ENCODE measurements at places on chromosomes 4 and X.

DNA sequence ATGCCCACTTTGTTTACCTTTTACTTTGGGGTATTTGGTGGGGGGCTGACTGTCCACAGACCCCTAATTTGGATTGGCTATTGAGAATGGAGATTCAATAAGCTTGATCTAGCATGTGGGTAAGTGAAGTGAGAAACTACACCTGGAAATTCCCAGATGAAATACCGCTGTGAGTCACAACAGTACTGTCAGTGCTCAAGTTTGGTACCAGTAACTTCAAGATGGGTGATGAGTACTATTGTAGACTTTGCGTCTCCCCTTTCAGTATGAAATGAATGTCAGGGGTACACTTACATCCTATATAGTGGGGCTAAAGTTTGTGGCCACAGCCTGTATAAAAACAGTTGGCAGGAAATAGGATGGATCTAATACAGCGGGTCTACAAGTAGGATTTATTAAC is 33.3 kb downstream of the HMGN5 start:
- no peak for DNase-seq

DNA sequence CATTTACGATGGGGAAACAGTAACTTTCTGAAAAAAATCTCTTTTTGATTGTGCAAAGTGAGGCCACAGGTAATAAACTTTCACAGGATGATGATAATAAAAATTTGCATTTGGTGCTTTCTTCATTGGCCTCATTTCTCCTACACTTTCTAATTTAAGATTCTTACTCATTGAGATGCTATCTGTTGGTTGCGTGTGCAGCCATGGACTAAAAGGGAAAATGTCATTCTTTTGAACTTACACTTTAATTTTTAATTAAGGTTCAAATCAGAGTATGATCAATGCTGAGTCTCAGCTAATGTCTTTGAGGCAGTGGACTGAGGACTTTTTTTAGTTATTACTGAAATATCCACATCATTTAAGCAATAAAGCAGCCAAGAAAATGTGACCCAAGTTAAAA is 87.6 kb downstream of the SEL1L3 start:
- no peak for DNase-seq

DNA sequence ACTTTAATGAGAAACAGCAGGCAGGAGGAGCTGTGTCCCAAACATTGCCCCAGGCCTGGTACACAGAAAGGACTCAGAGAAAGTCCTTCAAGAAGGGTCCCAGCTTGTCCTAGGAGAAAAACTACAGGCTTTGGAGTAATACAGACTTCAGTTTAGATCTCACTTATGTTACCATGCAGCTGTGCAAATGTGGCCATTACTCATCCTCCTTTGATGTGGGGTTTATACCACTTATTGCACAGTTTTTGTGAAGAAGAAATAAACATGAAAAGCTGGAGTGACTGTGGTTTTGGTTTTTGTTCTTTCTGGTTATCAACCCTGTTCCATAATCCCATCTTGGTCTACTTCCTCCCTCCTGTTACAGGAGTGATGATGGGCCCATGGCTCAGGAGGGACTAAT is 8.1 kb upstream of the CYTL1 start:
- DNase-seq, result no peak

GRCh38 chrX:7083468-7084396 is 63.8 kb upstream of the STS start:
- no peak for DNase-seq

- no peak for DNase-seq
Measured at GRCh38 chrX:10831716-10832502, 211.5 kb upstream of the MID1 start.

- DNase-seq, result no peak
Measured at GRCh38 chrX:126551306-126551705, 1.3 kb downstream of the DCAF12L1 start.

GRCh38 chrX:48919360-48919841 is 577 bp upstream of the PIM2 start:
- DNase-seq, result peak; percentile 45

DNA sequence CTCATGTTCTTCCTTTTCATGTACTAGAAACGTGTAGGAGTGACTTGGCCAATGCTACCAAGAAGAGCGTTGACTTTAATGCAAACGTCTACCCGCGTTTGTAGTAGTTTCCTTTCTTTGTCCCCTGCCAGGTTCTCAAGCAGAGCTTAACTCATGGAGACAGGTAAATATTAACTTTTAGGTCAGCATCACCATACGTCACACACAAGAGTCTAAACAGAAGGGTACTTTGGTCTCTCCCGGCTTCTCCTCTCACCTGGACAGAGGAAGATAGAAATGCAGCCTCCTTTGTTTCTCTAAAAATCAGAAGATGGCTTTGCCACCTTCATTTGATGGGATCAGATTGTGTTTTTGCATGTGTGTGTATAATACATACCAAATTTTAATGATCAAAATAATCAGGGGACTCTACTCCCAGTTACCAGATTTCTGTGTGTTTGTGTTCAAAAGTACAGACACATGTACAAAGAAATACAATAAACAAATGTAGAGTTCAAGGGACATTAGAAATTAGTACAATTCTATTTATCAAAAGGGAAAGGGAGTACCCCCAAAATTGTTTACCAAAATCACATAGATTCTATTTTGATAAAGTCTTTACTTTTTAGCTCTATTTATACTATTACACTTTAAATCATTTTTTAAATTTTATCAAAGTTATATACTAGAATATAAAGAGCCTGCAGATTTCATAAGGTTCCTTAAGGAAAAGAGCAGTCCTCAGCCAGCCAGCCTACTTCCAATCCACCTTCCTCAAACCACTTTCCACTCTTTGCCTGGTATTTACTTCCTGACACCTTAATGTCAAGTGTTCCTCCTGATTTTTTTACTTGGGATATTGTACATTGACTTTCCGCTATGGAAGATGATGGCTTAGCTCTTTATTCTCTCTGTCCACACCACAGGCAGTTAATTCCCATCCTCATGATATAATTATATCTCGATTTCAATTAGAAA is 195.5 kb downstream of the RELL1 start:
- DNase-seq, result no peak

DNA sequence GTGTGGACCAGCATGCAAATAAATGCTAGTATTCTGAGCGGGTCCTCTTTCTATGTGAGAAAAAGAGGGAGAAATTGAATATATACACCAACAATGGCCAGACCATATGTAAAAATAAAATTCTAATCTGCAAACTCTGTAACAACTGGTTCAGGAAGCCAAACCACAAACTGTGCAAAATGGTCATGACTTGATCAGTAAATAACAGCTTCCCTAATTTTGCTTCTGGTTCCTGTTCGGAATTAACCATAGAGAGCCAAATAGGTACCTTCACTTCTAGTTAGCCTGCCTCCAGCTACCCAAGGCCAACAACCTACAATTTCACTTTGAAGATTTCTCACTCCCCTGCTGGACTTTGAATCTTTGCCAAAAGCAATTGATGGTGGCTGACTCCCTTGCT is 1313.2 kb downstream of the ADGRL3 start:
- DNase-seq, result no peak

- DNase-seq, result no peak
Measured at GRCh38 chr4:86688026-86688425, 93.9 kb downstream of the PTPN13 start.

DNA sequence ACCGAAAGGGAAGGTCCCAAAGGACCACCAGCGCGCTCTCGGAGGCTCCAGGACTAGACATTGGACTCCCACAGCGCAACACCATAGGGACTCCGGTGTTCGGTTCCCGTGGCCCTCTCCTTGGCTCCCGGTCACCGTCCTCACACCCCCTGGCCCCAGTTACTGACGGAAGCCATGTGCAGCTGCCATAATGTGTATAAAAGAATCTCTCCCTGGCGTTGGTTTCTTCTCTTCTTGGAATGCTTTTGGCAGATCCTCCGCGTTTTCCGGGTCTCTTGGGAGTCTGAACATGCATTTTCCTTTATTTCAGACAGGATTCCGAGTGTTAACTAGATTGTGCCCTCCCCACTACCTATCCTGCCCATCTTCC is 69.8 kb downstream of the FBXO8 start:
- no peak for DNase-seq

DNA sequence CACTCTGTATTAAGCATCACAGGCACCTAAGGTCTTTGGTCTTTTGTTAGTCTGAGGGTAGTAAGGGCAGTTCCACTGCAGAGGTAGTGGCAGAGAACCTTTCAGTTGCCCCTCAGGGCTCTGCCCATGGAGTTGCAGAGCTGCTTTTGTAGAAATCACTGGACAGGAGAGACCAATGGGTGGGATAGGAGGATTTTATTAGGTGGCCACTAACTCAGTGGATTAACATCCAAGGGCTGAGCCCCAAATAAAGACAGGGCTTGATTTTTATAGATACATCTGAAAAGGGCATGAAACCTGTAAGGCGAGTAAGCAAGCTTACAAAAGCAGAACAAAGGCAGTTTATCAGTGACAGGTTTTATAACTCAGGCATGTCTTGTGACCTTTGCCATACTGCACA is 1035.4 kb downstream of the SH3BGRL start:
- DNase-seq, result no peak

DNA sequence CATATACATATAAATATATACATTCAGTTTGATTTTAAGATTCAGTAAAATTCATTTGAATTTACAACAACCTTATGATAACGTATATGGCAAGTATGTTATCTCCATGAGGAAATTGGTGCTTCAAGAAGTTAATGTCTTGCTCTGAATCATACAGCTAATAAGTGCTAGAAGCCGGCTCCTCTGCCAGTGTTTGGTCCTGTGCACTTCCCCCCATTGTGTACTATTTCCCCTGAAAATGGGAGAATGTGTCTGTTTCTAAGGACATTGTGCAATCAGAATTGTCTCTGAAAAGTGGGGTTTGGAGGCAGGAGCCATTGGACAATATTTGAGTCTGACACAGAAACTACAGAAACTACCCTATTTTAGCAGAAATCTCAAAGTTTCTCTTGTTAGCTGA is 135.9 kb downstream of the CPE start:
- no peak for DNase-seq

DNA sequence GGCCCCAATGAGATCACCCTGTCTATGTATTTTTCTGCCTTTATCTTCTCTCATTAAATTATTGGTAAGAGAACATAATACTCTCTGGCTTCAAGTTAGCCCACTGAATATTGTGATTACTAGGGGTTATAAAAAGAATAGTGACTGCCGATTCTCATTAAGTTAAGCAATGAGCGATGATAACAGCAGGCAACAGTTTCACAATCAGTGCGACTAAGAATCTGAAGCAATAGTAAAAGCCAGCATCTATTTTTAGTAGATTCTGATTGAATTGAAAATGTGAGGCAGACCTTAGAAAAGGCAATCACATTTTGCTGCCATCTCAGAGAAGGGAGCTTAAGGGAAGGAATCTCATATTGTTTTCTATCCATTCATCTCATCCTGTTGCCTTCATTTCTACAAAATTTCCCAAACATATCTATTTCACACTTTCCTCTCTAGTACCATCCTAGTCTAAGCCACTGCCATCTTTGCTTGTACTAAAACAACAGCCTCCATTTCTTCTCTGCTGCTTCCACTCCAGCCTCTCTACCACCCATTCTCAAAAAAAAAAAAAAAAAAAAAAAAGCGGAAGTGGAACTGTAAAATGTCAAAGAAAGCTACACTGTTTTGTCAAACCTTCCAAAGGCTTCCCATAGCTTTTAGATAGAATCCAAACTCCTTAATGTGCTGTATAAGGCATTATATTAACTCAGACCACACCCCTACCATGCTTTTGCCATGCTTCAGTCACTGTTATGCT is 17.4 kb downstream of the GABRA4 start:
- no peak for DNase-seq

DNA sequence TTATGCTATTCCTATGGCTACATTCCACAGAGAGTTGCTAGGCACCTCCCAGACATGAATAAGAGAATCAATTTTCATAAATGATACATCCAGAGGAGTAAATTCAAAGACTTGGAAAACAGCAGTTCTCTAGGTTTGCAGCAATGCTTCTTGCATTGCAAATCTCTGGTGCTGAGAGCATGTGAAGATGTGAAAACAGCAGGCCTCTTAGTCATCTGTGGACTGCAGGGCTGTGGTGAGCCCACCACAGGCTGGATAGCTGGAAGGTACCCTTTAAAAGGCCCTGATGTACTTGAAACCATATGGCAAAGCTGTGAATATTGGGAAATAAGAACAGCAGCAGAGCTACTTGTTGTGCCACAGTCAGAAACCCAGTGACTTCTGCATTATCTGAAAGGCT is 2135.9 kb downstream of the ARAP2 start:
- no peak for DNase-seq

- DNase-seq, result no peak
Measured at GRCh38 chr4:131063878-131064277, 1967.9 kb downstream of the C4orf33 start.

- no peak for DNase-seq
Measured at GRCh38 chr4:173343832-173344397, 9.8 kb upstream of the HMGB2 start.

GRCh38 chr4:110516106-110516922 is 40.4 kb downstream of the ENPEP start:
- DNase-seq, result peak; percentile 7

- DNase-seq, result no peak
Measured at GRCh38 chrX:71640002-71640401, 21.7 kb upstream of the CXCR3 start.

GRCh38 chrX:132022198-132022966 is 720 bp upstream of the STK26 start:
- no peak for DNase-seq

DNA sequence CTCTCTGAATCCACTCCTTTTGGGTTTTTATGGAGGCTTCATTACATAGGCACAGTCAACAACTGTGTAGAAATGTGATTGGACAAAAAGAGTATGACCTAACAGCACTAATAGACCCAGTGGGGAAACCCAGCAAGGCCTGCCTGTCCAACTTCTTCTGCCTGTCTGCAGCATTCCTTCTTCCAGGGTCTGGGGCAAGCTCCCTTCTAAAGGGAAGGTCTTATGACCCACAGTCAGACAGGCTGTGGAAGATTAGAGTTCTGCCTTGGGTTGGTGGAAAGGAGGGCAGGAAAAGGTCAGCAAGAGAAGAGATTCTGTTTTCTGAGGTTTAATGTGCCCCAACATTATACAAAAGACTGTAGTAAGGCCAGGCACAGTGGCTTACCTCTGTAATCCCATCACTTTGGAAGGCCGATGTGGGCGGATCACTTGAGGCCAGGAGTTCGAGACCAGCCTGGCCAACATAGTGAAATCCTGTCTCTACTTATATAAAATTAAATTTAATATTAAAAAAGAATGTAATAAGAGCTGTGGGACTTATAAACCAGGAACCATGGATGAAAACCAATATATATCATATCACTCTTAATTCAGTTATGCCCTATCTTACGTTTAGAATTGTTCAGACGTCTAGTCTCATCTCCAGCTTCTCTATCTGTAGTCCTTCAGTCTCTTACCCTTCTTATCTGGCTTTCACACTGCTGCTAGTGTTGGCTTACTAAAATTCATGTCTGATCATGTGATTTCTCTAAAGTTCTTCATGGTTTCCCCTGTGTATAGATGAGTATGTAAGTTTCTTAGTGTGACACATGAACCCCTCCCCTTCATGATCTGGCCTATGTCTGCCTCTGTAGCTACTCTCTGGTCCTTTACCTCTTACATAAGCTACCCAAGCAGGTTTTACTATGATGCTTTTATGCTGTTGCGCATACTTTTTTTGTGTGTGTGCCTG is 6.2 kb downstream of the CLCN3 start:
- no peak for DNase-seq

GRCh38 chrX:70219938-70220764 is 14.3 kb upstream of the AWAT1 start:
- DNase-seq, result no peak

GRCh38 chr4:182085051-182085480 is 158.1 kb upstream of the TENM3 start:
- no peak for DNase-seq

- DNase-seq, result no peak
Measured at GRCh38 chr4:108224611-108225053, 55.9 kb upstream of the LEF1 start.
